GM23338 (cell line): ENCODE measurements at places on chromosomes 16 and 17. TPM values are rescaled to one million over a fixed set of nuclear protein-coding genes. Genes with fewer than 3 reads are reported as not detected.

GRCh38 chr17:66655861-66656260 is 179.1 kb upstream of the CACNG5 start:
- no peaks in the 10 kb centered on the region for H3K4me1 ChIP-seq
- DNase-seq = no peak
- no peaks in the 10 kb centered on the region for H3K27me3 ChIP-seq
- H3K36me3 ChIP-seq = no peaks in the 10 kb centered on the region
- no peak overlapping the region for H3K4me3 ChIP-seq

DNA sequence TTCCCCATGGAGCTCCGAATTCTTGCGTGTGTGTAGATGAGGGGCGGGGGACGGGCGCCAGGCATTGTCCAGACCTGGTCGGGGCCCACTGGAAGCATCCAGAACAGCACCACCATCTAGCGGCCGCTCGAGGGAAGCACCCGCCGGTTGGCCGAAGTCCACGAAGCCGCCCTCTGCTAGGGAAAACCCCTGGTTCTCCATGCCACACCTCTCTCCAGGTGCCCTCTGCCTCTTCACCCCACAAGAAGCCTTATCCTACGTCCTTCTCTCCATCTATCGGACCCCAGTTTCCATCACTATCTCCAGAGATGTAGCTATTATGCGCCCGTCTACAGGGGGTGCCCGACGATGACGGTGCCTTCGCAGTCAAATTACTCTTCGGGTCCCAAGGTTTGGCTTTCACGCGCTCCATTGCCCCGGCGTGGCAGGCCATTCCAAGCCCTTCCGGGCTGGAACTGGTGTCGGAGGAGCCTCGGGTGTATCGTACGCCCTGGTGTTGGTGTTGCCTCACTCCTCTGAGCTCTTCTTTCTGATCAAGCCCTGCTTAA is 617 bp upstream of the SENP3 start:
- peaks cover 16% of the 10 kb centered on the region; the same call in 1 of the 2 replicates for H3K36me3 ChIP-seq
- H3K27me3 ChIP-seq = no peaks in the 10 kb centered on the region
- peak overlapping the region; percentile 96 for H3K4me3 ChIP-seq
- peak overlapping the region; percentile 92 for H3K27ac ChIP-seq
- DNase-seq = peak; percentile 95
- H3K4me1 ChIP-seq = peaks cover 45% of the 10 kb centered on the region

DNA sequence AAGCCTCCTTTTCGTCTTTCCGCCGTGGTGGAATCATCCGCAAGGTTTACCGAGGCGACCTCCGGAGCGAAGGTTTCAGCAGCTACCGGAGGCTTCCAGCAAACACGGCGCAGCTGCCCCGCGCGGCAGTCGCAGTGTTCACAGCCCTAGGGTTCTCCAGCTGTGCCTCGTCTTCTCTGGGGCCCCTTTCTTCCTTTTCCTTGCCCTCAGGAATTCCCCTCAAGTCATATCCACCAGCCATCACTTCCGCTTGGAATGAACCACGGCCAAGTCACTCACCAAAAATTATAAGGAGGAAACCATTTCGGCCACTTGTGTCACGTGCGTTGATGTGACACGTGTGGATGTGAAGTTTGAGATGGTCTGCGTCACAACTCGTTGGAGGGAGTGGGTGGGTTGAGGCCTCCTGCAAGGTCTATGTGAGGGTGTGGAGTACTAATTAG is 636 bp upstream of the ERN1 start:
- no peaks in the 10 kb centered on the region for H3K36me3 ChIP-seq
- peaks cover 30% of the 10 kb centered on the region for H3K27me3 ChIP-seq
- DNase-seq = no peak
- peak overlapping the region; percentile 84 for H3K4me3 ChIP-seq
- H3K4me1 ChIP-seq = peaks cover 16% of the 10 kb centered on the region

DNA sequence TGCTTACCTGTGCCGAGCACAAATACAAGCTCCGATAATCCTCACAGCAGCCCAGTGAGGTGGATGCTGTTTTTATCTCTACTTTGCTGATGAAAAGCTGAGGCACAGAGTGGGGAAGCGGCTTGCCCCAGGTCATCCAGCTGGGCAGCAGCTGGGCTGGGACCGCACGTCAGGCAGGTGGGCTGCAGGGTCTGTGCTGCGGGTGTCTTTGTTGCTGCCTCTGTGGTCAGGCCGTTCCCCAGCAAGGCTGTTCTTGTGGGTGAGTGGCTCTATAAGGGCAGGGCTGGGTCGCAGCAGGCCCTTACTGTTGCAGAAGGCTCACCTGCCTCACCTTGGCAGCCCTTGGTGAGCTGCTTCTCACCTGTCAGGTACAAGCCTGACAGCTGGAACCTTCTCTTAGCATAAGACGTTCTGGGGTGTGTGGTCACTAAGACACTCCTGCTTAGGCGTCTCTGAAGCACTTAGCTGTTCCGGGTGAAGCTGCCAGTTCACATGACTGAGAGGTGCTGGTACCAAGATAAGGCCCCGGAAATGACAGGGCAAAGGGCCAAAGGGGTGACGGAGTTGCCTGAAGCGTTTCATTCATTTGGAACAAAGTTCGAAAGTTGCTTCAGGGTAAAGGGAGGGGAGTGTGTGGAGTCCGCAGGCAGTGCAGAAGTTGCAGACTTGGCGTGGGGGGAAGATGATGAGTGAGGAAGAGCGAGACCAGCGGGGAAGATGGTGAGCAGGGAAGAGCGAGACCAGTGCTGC is 17.4 kb downstream of the IRF8 start:
- no peaks in the 10 kb centered on the region for H3K27me3 ChIP-seq
- H3K4me3 ChIP-seq = no peak overlapping the region
- H3K36me3 ChIP-seq = no peaks in the 10 kb centered on the region
- DNase-seq = no peak

DNA sequence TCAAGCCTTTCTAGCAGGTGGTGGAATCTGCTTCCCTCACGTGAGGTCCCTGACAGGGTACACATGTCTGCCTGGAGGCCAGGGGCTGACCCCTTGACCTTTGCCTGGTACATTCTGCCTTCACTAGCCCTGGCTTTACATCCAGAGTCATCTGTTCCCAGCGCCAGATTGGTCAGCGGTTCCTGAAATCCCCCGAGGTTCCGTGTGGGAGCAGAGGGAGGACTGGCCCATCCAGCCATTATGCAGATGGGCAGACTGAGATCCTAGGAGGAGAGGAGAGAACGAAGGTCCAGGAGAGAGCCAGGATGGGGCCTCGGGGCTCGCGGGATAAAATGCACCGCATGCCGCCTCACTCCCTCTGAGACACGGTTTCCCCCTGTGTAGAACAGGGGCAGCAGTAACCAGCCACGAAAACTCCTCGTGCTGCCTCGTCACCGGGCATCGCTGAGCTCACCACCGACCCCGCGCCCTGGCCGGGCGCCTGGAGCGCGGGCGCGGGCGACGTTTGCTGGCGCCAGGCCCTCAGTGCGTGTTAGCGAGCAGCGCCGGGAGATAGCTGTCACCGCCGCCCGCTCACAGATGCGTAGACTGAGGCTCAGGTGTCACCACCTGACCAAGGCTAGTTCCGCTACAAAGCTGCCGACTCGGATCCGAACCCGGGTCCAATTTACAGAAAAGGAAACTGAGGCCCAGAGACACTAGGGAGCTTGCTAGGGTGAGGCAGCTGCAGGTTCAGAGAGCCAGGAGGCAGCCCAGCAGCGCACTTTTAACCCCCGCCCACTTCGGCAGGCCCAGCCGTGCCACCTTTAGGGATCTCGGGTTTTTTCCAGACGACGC is 811 bp upstream of the MAP2K3 start:
- no peak overlapping the region for H3K27ac ChIP-seq
- H3K4me1 ChIP-seq = peaks cover 10% of the 10 kb centered on the region
- no peaks in the 10 kb centered on the region for H3K36me3 ChIP-seq
- H3K4me3 ChIP-seq = peak overlapping the region; percentile 92
- H3K27me3 ChIP-seq = peaks cover 27% of the 10 kb centered on the region
- DNase-seq = peak; percentile 63

GRCh38 chr17:31534223-31534888 is 142.9 kb downstream of the RAB11FIP4 start:
- no peaks in the 10 kb centered on the region for H3K36me3 ChIP-seq
- H3K4me1 ChIP-seq = no peaks in the 10 kb centered on the region; the same call in 1 of the 2 replicates
- H3K4me3 ChIP-seq = no peak overlapping the region
- no peak for DNase-seq
- no peaks in the 10 kb centered on the region for H3K27me3 ChIP-seq

DNA sequence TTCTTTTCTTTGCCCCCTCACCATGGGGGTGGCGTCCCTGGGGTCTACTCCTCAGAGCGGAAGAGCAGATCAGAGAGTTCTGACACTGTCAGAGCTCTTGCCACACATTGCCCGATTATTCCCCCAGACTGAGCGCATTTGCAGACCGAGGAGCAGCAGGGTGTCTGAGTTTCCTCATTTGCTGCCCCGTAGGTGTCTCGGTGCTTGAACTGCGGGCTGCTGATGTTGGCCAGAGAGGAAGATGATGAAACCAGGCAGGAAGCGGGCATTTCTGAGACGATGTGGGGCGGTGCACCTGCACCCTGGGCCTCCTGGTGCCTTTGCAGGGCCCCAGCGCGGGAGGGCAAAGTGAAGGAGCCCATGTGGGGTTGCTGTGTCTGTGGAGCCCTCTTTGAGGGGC is 55.2 kb downstream of the ARSG start:
- H3K4me1 ChIP-seq = no peaks in the 10 kb centered on the region; the same call in 1 of the 2 replicates
- H3K27me3 ChIP-seq = no peaks in the 10 kb centered on the region
- H3K4me3 ChIP-seq = no peak overlapping the region
- DNase-seq = no peak

DNA sequence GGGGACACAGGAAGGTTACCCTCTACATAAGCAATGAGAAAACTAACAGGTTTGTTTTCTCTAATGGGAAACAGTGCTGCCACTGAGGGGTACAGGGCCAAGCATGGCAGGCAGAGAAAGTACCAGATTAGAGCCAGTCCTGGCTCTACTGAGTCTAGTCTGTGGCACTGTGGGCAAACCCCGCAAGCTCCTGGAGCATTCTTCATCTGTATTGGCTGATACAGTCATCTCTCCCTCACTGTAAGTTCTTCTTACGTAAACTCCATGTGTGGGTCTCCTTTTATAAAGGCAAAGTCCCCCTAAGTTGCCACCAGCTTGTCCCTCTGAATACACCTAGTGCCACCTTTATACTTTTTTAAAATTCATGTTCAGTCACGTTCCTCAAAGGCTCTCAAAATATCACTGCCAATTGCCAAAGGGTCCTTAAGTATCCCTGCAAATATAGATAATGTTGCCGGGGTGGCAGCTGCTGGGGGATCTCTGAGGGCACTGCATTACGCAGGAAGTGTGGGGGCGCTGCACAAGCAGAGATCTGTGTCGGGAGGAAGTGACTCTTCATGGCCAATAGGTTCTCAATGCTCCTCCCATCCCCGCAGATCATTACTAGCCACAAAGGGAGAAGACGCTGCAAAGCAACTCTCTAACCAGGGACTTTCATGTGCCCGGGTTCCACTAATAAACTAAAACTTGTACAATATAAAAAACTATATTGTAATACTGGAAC is 18.8 kb downstream of the XPO6 start:
- DNase-seq = no peak
- no peaks in the 10 kb centered on the region for H3K27me3 ChIP-seq
- H3K4me1 ChIP-seq = peaks cover 42% of the 10 kb centered on the region
- 0 out of 2 replicates have a peak overlapping the region, but pooled peaks have one; percentile 68 for H3K27ac ChIP-seq
- H3K4me3 ChIP-seq = no peak overlapping the region

- H3K4me1 ChIP-seq = peaks cover 22% of the 10 kb centered on the region
- DNase-seq = no peak
- no peak overlapping the region for H3K4me3 ChIP-seq
- H3K36me3 ChIP-seq = no peaks in the 10 kb centered on the region; the same call in 1 of the 2 replicates
- H3K27ac ChIP-seq = no peak overlapping the region
- H3K27me3 ChIP-seq = no peaks in the 10 kb centered on the region
Measured at GRCh38 chr17:27503611-27504010, 47.4 kb downstream of the KSR1 start.

DNA sequence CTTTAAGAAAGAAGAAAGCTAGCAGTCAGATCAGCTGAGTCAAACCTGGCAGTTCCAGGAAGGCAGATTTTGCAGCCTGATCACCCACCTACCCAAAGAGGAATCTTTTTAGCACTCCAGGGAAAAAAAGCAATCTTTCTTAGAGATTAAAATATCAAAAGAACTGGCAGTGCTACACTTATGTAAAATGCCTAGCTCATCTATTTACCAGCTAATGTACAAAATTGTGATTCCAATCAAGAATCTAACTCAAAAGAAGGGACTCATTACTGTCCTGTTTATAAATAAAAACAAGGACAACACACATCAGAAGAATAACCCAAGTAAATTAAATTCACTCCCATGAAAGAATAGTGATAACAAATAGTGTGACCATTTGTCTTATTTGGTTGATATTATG is 222.4 kb upstream of the ERCC4 start:
- H3K36me3 ChIP-seq = no peaks in the 10 kb centered on the region
- H3K27me3 ChIP-seq = no peaks in the 10 kb centered on the region
- no peak for DNase-seq
- no peak overlapping the region for H3K4me3 ChIP-seq
- no peak overlapping the region for H3K27ac ChIP-seq

DNA sequence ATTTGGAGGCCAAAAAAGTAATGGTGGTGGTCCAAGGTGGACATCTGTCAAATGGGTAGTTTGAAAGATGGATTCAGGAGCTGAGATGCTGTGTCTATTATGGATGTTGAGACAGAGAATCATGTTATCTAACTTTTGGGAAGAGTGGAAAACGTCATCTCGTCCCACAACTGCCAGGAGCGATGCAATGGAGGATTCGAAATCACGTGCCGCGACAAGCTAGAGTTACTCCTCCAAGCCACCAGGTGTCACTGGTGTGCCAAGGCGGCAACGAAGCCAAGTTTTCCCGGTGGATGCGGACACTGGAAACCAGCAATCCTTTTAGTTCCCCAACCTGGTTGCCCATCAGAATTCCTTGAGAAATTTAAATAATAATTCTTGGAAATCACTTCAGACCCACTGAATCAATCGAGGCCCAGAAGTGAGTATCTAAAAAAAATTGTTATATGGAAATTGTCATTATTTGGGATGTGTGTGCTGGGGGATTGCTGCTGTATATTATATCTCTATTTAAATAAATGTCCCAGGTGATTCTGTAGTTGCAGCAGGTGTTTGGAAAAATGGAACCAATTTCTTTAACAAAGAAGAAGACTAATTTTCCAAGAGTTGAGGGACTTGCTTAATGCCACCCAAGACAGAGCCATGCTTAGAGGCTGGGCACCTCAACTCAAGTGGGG is 206.1 kb downstream of the HAPSTR1 start:
- no peak overlapping the region for H3K4me3 ChIP-seq
- H3K4me1 ChIP-seq = no peaks in the 10 kb centered on the region
- H3K27me3 ChIP-seq = no peaks in the 10 kb centered on the region
- H3K27ac ChIP-seq = no peak overlapping the region

DNA sequence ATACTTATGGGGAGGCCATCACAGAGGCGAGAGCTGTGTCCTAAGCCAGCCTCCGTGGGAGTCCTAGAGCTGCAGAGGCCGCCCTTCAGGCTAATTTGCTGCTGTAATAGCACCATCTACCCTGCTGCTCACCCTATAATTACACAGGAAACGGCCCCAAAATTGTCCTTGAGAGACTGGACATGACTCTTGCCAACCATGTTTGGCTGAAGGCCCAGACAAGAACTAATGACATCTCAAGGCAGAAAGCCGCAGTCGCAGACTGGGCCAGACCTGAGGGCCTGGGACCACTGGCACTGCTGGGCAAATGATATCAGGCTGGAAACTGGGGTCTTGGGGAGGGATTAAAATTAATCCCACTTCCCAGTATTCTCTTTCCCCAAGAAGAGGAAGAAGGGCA is 24.1 kb downstream of the PSMD7 start:
- DNase-seq = no peak
- no peaks in the 10 kb centered on the region for H3K4me1 ChIP-seq
- no peak overlapping the region for H3K4me3 ChIP-seq
- no peaks in the 10 kb centered on the region for H3K36me3 ChIP-seq

Gene PDILT
- total RNA-seq = not detected in 2 replicates

Gene GAS2L2
- not detected in 2 replicates for total RNA-seq

Gene ANKS3
- 19.1 and 24.9 TPM in 2 replicates for total RNA-seq

Gene ZDHHC1
- total RNA-seq = 2.3 and 2.7 TPM in 2 replicates

Gene MAP2K6
- 26.3 and 27.0 TPM in 2 replicates for total RNA-seq

Gene IFI35
- total RNA-seq = 2.3 and 3.3 TPM in 2 replicates

Gene SEZ6L2
- total RNA-seq = 55.8 and 71.9 TPM in 2 replicates

Gene EFCAB5
- not detected in 2 replicates for total RNA-seq
